ENCODE measurements at places on chromosomes 3 and 15.
A peak's percentile ranks its signal among the peaks of the same experiment; 100 is the strongest.

DNA sequence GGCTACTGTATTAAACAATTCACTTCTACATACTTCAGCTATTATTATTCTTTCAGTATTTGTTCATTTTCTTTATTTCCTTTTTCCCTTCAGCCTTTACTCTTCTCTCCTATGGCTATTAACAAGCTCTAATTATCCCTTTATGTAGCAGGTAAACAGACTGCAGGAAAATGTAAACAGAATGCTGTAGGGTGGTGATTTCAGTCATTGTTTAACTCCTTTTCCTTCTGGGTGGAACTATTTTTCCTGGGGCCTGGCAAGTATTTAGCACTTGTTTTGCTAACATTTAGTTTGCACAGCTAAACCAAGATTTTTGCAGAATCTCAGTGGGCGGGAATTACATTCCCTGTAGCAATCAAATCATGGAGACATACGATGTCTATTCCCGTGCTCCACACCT is 14.4 kb downstream of the RARB start:
- DNase-seq: no peak

DNA sequence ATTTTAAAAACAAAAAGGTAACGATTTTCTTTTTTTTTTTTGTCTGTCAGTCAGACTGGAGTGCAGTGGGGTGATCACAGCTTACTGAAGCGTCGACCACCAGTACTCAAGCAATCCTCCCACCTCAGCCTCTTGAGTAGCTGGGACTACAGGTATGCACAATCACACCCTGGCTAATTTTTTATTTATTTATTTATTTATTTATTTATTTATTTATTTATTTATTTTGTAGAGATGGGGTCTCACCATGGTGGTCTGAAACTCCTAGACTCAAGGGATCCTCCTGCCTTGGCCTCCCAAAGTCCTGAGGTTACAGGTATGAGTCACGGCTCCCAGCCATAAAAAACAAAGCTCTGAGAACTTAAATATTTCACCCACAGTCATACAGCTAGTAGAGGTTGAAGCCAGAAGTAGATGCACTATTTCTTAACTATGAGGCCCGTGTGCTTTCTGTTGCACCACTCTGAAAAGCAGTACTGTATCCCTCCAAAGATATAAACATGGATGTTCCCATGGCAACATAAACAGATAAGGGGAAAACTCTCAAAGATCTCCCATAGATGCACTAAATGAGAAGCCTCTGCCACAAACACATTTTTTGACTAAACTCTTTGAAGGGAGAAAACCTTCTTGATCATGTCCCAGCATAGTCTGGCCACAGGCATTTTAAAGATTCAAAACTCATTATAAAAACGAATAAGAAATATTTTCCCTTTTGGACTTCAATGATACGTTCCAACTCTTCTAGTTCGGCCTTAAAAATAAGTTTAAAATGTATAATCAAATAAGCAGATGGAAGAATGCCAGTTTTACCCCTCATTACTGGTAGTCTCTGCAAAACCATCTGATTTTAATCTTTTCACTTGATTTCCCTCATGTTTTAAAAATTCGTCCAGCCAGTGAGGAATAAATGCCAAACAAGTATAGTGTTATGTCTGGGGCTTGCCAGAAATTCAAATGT is 162.3 kb upstream of the ARHGEF26 start:
- DNase-seq: no peak

DNA sequence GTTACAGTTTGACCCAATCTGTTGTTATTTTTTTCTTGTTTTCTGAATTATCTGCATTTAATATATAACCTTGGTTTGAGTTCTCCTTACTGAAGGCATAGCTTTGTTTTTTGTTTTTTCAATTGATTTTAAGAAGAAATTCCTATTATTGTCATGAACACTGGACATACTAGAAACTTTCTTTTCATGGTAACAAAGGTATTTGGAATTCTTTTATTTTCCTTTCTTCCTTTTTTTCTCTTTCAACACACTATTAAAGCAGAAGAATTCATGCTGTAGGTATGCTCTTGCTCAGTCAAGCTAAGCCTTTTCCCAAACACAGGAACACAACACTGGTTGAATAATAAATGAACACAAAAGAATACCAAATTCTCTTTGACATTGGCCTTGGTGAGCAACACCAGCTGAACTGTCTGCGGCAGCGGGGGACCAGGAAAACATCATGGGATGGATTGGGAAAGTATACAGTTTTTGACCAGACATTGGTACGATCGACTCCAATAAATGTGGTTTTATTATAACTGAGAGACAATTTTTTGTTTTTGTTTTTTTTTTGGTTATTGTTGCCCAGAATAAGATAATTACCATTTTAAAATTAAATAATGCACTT is 23.1 kb downstream of the U2SURP start:
- DNase-seq: no peak

DNA sequence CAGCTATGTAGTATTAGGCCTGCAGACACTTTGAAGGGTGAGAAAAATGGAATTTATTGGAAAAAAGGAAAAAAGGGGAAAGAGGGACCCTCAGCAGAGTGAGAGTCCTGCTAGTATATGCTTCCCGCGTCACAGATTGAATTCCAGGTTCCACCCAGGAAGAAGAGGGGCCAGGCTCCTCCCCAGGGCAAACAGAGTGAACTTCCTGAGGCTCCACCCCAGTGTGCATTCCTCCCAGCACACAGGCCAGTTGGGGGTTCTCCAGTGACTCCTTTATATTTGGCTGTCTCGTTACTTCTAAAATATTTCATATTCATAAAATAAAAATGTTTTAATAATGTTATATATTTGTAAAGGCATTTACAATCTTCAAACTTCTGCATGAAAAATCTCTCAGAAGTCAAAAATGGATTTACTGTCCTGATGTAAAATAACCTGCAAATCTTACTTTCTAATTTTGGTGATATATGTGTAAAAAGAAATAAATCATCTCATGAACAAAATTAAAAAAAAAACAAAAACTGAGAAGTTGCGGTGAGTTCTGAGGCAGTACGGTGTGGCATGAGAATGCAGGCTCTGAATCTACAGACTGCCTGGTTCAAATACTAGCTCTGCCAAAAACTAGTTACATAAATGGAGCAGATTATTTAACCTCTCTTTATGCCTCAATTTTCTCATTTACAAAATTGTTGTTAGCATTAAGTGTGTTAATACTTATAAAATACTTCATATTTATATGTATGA is 175.8 kb upstream of the P2RY1 start:
- DNase-seq: no peak

DNA sequence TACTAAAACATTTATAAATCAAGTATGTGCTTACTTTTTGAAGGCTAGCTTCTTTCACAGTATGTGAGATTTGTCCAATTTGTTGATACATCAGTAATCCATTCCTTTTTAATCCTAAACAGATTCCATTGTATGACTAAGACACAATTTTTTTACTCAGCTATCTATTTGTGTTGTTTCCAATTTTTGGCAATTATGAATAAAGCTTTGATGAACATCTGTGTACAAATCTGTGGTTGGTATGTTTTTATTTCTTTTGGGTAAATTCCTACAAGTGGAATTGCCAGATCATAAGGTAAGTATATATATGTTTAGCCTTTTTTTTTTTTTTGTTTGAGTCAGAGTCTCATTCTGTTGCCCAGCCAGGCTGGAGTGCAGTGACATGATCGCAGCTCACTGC is 56.2 kb upstream of the VEPH1 start:
- no peak for DNase-seq

GRCh38 chr15:89761009-89761831 is 10.2 kb upstream of the MESP1 start:
- DNase-seq: no peak

DNA sequence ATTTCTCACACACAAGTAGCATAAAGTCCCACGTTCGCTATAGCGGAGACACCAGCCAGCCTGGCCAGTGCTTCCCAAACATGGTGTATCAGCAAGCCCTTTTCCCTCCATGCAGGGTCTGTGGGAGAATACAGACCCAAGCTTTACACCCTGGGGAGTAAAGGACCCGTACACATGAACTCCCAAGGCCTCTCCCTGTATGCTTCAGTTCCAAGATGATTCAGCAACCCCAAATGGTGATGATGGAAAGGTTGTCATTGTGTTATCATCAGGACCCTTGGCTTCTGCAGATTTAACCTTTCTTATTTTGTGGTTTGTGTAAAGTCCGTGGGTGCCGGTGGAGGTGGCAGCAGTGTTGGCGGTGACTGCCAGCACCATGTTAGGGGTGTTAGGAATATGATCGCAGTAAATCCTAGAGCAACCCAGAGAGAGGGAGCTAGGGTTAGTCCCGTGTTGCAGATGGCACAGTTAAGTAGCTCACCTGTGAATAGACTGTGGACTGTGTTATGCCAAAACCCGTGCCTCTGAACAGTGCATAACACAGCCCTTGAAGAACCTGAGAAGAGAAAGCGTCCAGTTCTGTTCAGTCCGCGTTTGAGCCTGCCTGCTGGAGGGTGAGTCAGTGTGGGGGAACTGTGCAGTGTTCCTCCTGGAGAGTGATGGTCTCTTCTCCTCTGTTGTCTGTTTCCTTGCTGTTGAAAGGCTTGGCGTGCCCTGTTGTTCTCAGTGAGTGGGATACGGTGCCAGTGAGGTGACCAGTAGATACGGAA is 174.3 kb downstream of the APBA2 start:
- DNase-seq: no peak

- DNase-seq: peak; percentile 67
Observed at GRCh38 chr15:74489518-74490338, 28.8 kb upstream of the UBL7 start.
